Dermis microvascular lymphatic vessel endothelial cell (primary cell): ENCODE measurements at places on chromosomes 2 and 18.
A peak's percentile ranks its signal among the peaks of the same experiment; 100 is the strongest.

DNA sequence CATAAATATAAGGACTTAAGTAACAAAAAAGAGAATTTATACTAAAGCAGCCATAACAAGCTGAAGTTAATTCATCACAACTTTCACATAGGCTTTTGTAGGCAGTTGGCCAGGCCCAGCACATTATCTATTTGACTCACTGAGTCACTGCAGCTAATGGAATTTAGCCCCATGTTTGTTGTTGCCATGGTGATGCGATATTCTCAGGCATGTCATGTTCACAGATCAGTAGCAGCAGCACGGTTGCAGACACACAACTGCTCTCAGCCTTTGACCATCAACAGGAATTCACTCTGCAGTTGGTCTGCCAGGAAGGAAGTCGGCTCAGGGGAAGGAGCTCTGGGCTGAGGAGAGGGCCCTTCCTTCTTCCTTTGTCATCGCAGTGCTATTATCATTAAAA is 639.8 kb downstream of the TMEM182 start:
- DNase-seq = no peak

- no peak for DNase-seq
Observed at GRCh38 chr18:6374340-6374739, 40.4 kb downstream of the L3MBTL4 start.

DNA sequence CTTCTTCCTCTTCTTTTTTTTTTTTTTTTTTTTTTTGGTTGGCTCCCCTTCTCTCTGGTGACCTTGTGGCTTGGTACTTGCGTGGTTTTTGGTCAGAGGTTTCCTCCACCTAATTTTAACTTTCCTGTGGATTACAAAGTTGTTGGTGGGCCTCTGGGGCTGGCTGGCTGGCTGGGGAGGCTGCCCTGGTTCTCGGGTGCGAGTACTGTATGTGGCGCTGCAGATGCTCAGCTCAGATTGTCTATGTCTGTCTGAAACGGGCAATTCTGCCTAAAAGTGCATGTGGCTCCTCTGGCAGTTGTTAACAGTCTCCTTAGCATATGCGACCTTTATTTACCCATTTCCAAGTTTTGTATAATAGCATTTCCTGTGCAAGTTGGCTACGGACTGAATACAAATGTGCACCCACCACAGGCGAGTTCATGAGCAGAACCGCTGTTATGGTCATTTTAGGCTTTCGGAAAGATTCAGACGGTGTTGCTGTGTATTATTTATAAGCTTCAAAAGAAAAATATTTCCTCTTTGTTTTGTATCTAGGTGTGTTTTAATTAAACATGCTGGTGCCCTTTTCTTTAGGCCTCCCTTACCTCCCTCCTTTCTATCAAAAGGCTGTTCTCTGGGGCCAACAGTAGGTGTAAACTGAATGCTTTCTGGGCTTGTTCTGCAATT is 4.4 kb downstream of the TBR1 start:
- DNase-seq = no peak

- no peak for DNase-seq
Observed at GRCh38 chr2:233428008-233428407, 73.7 kb downstream of the DGKD start.

- DNase-seq = no peak
Observed at GRCh38 chr2:17976871-17977746, 98.6 kb downstream of the KCNS3 start.

DNA sequence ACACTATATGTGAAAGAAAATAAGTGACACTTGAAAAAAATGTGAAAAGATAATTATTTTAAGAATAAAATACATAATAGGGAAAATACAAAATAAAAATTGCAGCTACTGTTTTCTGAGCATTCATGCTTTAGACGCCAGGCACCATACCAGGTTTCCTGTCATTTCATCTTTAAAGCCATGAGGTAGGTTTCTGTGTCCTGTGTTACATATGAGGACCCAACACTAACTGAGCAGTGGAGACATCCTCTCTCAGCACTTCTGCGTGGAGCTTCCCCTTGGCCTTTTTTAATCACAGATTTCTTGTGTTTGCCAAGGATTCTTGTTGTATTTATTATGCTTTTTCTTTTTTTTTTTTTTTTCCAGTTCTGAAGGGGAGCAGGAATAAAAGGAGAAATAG is 117.3 kb downstream of the FAM117B start:
- no peak for DNase-seq

DNA sequence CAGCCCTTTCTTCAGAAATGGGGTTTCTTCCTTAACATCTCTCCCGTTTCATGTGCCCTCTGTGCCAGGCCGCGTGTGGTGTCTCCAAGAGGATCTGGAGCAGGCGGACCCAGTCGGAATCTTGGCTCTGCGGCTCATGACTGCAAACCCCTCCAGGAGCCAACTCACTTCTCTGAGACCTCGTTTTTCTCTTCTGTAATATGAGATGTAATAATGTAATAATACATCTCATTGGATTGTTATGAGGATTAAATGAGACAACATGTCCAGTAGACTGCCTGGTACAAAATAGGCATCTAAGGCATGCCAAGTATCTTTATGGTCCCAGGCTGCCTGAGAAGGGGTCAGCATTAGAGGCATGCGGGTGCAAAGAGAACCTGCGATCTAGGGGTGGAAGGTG is 221.3 kb upstream of the REV1 start:
- DNase-seq = no peak

GRCh38 chr2:162241571-162241970 is 1.7 kb downstream of the FAP start:
- DNase-seq = no peak

DNA sequence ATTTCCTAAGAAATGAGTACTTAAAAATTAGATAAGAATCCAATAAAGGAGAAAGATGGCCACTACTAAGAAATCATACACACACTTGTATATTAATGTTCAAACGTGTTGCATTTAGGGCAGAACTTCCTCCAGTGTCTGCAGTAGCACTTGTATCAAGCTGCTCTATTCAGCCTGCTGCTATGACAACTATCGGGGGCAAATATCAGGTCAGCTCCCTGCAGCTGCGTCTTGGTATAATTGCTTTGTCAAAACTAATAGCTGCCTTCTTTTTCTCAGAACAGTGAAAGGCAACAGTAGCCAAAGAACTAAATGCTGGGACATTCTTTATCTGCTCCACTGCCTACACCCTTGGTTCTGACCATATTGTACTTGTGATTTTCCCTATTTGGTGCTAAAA is 300.7 kb downstream of the NOL4 start:
- DNase-seq = no peak

DNA sequence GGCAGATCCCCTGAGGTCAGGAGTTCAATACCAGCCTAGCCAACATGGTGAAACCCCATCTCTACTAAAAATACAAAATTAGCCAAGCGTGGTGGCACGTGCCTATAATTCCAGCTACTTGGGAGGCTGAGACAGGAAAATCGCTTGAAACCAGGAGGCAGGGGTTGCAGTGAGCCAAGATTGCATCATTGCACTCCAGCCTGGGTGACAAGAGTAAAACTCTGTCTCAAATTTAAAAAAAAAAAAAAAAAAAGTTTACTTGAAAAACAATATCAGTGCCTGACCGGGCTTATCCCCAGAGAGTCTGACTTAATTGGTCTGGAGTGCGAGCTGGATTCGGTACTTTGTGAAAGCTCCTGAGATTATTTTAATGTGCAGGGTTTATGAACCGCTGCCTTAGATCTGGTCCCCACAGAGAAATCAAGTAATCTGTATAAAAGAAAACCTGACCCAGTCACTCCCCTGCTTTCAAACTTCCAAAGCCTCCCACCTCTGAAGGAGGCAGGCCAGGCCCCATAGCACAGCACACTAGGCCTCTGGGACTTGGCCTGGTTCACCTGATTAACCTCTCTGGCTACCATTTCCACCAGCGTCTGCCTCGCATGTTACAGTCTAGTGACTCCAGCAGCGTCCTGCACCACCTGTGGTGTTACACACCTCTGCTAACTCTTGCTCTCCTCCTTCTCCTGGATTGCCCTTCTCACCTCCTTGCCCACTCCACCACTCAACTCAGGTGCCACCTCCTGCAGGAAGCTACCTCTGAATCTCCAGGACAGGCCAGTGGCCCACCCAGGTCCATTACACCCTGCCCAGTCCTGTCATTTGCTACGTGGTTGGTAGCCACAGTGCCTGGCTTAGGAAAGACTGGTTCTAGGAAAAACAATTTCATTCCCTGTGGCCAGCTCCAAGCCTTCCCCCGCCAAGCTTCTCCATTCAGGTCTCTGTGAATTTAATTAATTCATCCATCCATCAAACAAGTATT is 114.3 kb upstream of the PPP1CB start:
- DNase-seq = no peak

DNA sequence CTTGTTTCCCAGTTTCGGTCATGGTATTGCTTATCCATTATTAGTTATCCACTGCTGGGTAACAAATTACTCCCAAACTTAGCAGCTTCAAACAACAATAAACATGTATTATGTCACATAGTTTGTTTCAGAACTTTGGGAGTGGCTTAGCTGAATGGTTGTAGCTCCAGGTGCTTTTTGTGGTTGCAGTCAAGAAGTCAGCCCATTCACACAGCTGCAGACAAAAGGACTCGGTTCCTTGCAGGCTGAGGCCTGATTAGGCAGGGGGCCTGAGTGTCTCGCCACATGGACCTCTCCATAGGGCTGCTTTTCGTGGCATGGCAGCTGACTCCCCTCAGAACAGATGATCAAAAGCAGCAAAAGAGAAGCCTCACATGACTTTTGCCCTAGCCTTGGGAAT is 58.2 kb upstream of the ITGA4 start:
- DNase-seq = no peak

- DNase-seq = no peak
Observed at GRCh38 chr2:221517696-221518151, 54.4 kb downstream of the EPHA4 start.

DNA sequence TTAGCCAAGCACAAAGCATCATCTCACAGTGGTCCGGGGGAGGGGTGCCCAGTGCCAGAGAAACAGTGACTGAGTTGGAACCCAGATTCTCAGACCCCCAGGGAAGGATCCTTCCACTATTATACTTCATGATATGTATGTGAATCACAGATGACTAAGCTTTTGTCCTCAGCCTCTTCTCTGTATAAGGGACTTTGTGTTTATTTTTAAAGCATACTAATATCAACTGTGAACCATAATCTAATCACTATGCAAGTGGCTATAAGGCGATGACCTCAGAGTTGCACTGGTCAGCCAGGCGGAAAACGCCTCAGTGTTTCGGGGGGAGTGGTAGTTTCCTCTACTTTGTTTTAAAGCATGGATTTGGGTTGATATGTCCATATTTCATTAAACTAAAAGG is 160.4 kb upstream of the TMEM200C start:
- DNase-seq = peak; percentile 53

DNA sequence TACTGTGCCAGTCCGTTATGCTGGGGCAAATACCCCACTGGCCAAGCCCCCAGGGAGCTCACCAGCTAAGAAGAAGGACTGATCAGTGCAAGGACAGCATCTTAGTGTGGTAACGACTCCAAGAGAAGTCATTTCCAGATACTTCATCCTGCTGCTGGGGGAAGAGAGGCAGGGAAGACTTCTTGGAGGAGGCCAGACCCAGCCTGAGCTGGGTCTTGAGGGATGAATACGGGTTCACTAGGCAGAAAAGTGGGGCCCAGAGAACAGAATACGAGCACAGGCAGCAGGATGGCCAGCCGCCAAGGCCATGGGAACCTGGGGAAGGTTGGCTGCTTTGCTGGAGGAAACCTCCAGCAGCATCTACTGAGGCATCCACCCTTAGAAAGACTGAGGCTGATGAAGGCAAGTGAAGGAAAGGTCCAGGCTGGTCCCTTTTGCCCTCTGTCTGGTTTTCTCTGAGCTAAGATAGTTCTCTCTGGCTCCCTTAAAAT is 84.1 kb downstream of the GLI2 start:
- DNase-seq = no peak

DNA sequence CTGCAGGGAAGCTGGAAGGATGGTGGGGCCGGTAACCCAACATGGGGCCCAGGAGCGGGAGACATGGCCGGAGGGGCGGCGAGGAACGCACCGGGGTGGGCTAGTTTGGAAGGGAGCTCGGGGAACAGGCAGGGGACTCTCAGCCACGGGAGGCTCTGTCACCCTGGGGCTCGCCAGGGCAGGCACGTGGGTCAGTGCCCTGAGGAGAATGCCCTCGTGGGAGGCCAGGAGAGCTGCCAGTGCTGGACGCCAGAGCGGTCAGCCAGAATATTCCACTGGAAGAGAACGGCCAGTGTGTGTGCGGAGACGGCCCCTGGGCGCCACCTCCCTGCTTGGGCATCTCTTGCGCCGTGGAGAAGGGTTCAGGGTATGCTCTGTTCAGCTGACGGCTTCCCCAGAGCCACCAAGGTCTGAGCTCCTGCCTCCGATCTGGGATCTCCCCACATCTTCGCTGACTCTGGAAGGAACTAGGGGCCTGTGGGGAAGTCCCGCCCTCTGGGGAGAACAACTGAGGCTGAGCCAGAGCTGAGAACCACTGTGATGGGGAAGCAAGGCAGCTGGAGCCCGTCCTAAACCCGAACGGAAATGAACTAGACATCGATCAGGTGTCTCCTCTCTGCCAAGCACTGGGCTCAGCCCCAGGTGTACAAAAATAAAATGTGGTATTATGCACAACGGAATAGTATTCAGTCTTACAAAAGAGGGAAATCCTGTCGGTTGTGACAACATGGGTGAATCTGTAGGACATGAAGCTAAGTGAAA is 49.3 kb downstream of the TNP1 start:
- no peak for DNase-seq

DNA sequence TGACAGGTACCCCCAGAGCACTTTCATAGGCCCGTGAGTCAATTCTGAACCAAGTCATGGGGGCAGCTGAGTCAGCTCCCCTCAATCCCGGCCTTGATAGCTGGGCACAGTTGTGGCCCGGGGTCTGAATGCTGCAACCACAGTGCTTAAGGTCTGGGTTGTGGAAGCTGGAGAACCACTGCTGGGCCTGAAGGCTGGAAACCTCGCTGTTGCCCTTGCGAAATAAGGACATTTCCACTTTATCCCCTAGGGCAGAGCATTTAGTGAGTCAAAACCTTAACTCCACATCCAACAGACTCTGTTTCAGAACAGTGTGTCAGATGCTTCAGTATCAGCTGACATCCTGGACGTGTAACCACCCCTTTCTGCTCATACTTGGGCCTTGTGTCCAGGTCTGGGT is 58.6 kb downstream of the SP110 start:
- DNase-seq = no peak

GRCh38 chr2:23700627-23701026 is 226.3 kb downstream of the ATAD2B start:
- no peak for DNase-seq
